GM20000 (cell line): ENCODE measurements at places on chromosomes 5 and 9.

- DNase-seq: no peak
Measured at GRCh38 chr9:6614489-6614888, 31.0 kb downstream of the GLDC start.

GRCh38 chr9:95100071-95100627, 217.4 kb downstream of the FANCC start:
- no peak for DNase-seq

- no peak for DNase-seq
Measured at GRCh38 chr5:33312571-33313549, 127.9 kb upstream of the TARS1 start.

GRCh38 chr5:158378931-158379330, 520.0 kb upstream of the CLINT1 start:
- DNase-seq: no peak

DNA sequence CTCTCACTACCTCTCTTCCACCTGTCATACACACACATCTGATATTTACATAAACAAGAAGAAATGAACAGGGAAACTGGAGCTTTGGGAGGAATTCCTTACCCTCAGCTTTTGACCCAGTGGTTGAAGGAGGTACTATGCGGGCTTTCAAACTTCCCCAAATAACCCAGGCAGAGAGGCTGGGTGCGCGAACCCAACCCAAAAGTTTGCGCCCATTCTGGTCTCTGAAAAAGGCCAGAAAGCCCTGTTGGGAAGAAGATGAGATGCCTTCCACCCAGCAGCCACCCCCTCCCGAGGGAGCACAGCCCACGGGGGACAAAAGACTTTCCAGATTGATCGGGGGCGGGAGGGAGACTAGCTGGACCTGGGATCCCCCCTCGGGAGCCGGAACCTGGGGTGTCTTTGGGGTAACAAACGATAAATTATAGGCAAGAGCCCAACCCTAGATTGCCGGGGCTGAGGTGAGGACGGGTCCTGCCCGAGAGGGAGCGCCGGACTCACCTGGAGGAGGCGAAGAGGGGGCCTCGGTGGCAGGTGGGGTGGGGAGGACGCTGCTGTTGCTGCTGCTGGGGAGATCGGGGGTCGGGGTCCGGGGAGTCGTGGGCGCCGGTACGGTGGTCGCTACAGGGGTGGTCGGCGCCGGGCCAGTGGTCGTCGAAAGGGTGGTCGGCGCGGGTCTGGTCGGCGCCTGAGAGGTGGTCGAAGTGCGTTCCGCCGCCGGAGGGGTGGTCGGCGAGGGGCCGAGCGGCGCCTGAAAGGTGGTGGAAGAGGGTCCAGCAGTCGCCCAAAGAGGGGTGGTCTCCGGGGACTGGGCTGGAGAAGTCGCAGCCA, 798 bp downstream of the MEGF9 start:
- peak; percentile 42 for DNase-seq

GRCh38 chr5:14720236-14720923, 55.9 kb downstream of the OTULIN start:
- no peak for DNase-seq

DNA sequence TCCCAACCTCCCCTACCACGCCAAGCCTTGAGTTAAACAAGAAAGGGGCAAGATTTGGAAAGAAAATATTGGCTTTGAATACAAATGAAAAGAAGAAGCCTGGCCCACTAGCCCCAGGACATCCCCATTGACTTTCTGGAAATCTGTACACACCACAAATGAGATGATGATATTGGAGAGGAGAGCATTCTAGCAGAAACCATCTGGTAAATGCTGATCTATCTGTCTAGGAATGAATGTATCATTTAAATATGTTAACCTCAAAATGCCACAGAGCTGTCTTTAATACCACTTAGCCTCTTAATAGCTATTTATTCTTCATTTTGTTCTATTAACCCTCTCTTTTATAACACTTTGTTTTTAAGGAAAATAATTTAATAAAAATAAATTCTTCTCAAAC, 270.2 kb upstream of the PDE4D start:
- no peak for DNase-seq

DNA sequence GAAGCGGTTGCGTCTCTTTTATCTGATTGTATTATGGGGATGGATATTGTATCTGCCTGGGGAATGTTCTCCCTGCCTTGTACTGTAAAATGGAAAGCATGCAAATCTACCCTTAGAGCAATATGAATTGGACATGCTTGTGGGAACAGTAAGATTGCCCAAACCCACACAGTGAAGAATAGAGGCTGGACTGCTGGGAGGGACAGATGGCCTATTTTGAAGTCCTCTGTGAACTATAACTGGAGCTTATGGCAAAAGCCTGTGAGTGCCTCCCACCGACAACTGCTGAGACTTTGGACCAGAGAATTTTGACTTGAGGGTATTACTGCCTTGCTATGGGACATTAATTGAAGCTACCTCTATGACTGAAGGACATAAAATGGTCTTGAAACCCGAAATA, 168.9 kb downstream of the ERCC6L2 start:
- no peak for DNase-seq

- DNase-seq: no peak
Measured at GRCh38 chr9:79254900-79255650, 316.7 kb upstream of the TLE4 start.

DNA sequence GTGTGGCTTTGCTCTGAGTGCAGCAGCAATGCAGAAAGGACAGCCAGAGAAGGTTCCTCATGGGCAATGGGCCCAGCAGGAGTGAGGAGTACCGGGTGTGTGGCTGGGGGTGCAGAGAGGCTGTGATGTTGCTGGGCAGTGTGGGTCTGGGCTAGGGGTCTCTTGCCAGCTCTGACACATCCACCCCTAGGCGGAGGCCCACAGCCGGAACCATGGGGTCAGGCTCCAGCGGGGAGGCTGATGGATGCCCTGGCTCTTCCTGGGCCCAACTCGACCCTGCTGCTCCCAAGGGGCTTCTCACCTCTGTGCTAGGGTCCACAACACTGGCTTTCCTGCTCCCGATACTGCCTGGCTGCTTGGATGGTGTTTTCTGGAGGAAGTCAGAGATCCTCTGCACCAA, 19.9 kb downstream of the TBC1D9B start:
- no peak for DNase-seq

DNA sequence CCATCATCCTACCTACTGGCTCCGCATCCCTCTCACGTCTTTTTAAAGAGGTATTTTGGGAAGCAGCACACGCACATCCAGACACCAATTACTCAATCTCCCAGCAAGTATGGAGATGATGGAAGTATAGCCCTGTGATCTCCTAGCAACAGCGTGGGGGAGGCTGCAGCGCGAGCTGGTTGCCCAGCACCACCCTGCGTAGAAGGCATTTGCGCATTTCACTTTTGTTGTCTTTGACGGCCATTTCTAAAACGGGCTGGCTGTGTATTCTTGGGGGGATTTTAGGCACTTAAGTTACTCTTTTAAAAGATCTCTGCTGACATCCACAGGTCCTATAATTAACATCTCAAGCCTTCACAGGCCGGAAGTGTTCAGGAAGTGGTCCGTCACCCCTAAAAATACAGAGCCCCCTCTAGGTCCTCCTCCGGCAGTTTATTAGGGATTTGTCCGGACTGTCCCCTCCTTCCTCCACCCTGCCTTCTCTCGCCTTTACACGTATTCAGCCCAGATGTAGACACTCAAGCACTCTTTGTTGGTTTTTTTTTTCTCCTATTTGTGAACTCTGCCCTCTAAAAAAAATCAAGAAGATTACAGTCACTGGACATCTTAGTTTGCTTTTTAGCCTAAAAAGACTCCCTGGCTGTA, 371.4 kb downstream of the NTRK2 start:
- DNase-seq: no peak

DNA sequence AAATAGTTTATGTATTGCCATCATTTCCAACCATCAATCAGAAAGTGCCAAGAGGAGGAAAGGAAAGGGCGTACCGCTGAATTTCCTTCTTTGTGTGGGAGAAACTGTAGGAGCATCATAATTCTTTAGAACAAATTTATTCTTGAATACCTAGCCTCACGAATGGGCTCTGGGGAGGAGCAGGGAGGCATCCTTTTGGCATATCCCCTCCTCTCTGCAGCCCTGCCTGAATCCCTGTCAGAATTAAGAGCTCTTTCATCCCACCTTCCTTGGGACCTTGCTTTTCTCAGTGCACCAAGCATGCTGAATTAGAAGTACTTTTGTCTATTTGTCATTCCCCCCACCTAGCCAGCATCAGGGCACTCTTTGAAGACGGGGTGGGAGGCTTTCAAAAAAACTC, 189.4 kb downstream of the MAPKAP1 start:
- DNase-seq: no peak

DNA sequence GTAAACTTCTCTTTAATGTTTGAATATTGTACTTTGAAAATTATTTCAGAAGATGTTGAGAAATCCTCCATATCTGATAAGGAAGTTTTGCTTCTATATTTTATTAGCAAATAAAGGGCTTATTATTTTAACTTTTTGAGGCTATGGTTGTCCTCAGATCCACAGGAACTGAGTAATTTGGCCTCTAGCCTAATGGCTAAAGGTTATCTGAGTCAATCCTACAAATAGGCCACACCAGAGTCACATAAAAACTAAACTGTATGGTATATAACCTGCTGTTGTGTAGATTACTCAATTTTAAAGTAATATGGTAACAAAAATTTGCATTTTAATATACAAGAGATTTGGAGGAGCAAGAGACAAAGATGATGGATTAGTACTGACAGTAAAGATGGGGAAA, 549.2 kb upstream of the GRAMD2B start:
- DNase-seq: no peak

DNA sequence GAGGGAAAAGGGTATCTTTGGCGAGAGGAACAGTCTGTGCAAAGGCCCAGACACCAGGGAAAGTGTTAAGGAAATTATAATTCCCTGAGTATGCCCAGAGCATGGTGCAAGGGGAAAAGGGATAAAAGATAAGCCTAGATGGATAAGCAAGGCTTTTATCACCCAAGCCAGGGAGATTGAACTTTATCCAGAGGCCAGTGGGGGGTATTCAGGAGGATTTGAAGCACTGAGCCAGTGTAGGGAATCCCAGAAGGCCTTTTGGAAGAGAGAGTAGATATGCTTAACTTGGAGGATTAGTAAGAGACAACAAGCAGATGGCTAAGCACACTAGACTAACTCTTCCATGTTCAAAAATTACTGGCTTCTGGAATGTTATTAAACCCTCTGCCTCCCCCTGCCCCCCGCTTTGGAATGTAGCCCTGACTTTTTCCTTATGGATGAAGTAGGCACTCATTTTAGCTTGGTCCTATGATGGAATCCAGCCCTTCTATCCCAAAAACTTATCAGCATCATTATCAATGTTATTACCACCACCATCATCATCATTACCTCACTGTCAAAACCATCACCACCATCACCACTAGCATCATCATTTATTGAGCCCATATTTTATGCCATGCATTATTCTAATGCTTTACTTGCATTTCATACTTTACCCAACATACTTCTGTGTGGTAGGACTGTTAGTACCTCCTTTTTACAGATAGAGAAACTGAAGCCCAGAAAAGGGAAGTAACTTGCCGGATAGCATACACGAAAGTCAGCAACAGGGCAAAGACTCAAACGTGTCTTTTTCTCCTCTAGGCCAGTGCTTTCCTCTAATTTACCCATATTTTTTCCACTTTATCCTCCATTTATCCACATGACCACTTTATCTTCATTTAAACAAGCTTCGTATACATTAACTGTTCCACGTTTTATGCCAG, 237.0 kb downstream of the PAPPA start:
- peak; percentile 42 for DNase-seq

DNA sequence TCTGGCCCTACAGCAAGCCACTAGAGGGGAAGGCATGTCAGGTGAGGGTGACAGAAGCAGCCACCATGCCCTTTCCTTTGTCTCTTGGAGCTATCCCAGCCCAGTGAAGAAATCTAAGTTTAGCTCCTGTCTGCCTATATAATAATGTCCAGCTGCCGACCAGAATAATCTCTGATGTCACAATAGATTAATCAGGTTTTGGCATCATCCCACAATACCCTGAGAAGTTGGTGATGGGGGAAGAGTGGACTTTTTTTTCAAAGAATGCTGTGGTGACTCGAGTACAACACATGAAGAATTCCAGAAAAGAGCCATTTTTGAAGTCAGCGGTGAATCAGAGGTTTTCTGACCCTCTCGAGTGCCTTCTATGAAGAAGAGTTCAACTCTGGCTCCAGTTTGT, 1.7 kb upstream of the TSLP start:
- DNase-seq: no peak

DNA sequence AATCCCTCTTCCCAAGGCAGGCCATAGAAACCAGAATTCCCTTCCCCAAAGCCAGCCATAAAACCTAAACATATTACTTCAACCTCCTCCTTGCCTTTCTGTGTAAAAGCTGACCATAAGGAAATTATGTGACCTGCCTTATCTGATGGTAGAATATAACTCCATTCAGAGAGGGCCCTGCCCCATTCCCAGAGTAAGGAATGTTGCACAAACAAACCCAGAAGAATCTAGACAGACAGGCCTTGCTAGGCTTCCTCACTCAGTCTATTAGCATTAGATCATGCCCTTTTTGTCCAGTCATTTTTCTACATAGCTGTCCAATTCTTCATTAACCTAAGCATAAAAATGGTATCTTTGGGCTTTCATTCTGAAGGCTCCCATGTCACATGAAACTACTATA, 17.8 kb upstream of the IFNB1 start:
- no peak for DNase-seq

GRCh38 chr9:7977586-7977985, 178.0 kb upstream of the DMAC1 start:
- DNase-seq: no peak

DNA sequence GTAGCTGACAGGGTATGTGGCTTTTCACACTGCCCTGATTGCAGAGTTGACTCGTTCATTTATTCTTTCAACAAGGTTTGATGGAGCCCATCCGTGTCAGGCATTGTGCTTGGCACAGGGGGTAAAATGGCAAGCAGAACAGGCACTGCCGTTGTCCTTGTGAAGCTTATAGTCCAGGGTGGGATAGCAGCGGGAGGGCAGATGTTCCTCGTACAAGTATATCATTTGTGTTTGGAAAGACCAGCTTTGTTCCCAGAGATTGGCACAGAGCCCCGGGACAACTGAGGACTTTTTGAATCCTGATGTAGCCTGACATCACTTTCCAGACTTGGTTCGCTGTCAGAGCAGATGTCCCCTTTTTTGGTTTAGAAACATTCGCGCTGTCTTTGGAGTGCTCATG, 50.9 kb downstream of the MVB12B start:
- no peak for DNase-seq

DNA sequence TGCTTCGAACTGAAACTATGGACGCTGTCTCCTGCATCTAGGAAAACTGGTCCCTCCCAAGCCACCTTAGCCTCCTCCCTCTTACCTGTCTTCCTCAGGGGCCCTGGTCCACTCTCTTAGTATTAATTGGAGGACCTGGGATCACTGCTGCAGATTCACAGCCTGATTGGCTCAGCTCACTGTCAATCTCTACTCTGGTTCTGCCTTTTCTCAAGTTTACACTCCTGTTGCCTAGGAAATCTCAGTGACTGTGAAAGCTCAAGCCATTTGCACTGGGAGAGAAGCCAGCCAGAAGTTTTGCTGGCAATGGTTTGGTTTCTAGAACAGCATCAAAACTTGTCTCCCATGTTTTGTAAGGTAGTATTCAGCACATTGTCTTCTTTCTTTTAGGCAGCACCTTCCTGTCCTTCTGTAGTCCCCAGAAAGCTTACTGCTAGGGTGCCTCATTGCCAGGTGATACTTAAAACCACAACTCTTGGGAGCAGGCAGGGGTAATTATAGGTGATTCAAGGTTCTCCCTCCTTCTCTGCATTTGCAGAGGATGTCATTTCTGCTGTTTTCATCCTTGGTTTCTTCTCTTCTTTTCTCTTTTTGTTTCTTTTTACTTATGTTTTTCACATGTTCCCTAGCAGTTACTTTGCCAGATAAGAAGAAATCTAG, at the start of gene CAPSL:
TSS of gene CAPSL (minus strand) at position 55 of the 660 bp plus-strand sequence. CDS start 17,502 bp downstream, outside the sequence.
- peak; percentile 10 for DNase-seq

GRCh38 chr5:91079037-91079436, 304.1 kb downstream of the ARRDC3 start:
- DNase-seq: no peak

GRCh38 chr5:38562444-38563210, 6.2 kb upstream of the LIFR start:
- no peak for DNase-seq
